GOT3 (cell line): ENCODE measurements at places on chromosomes 3 and 15.

- DNase-seq, result no peak
Measured at GRCh38 chr3:47028146-47028545, 48.7 kb downstream of the NBEAL2 start.

GRCh38 chr3:15982667-15983196 lies 185.0 kb upstream of the ANKRD28 start:
- peak; percentile 68 for DNase-seq

DNA sequence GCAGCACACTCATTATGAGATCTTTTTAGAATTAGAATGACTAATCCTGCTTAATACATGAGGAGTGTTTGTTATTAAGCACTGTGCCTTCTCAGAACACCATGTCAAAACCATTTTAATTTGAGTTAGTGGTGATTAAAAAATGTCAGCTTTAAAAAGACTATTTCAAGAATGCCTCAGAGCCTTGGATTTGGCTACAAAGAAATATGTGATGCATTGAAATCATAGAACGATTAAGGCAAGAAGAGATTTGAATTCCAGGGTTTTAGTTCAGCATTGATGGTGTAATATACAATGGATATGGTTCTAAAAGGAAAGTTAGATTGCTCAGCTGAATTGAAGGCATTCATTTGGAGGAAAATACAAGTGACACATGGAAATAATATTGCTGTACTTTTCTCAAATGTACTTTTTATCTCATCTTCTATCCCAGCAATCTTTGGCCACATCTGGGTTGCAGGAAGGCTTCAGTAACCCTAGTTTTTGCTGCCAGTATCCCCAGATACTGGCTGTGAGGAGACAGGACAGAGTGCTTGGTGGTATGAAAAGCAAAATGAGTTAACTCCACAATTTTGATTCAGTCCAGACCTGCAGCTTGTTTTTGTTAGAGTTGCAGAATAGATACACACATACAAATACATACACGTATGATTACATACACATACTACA lies 303.8 kb downstream of the CLSTN2 start:
- DNase-seq, result no peak

- DNase-seq, result no peak
Measured at GRCh38 chr3:80526153-80526552, 758.4 kb upstream of the ROBO1 start.

GRCh38 chr15:72202302-72202701 lies 4.7 kb upstream of the GRAMD2A start:
- DNase-seq, result no peak

DNA sequence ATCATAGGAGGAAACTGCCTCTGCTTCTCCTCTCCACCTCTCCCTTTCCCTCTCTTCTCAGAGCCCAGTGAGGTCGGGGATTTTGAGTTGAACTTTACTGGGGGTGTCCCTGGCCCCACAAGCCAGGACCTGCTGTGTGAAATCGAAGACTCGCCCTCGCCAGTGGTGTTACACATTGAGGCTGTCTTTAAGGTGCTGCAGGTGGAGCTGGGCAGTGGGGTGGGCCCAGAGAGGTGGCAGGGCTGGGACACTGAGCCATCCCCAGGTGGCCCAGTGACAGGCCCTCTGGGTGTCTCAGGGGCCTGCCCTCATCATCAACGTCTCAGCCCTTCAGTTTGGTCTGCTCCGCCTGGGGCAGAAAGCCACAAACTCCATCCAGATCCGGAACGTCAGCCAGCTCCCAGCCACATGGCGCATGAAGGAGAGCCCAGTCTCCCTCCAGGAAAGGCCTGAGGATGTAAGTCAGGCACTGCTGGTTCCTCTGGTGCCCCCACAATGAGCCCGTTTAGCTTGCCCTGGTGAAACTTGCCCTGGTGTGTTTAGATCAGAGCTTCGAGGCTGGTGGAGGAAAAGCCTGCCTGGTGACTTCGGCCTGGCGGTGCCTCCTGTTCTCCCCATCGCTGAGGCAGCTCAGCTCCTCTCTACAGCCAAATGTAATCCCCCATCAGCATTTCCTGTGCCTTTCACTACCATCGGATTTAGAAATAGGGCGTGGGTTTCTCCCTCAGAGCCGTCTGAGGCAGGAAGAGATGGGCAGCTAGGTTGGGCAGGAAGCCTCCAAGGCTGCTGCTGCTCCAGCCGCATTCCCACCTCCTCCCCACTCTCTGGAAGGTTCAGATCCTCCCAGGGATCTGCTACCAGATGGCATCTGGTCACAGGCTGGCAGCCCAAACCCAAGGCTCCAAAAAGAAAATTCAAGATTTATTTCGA lies 39.2 kb downstream of the ACAA1 start:
- DNase-seq, result no peak

GRCh38 chr15:45914425-45914824 lies 279.6 kb downstream of the SQOR start:
- DNase-seq, result no peak

DNA sequence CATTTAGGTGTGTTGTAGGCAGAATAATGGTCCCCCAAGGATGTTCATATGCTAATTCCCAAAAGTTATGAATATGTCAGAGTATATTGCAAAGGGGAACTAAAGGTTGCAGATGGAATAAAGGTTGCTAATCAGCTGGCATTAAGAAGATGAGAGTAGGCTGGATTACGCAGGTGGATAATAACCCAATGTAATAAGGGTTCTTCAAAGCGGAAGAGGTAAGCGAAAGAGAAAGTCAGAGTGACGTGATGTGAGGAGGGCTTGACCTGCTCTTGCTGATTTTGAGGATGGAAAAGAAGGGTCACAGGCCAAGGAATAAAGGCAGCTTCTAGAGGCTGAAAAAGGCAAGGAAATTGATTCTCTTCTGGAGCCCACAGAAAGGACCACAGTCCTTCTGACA lies 104.0 kb downstream of the STRIT1 start:
- no peak for DNase-seq

GRCh38 chr3:157931517-157931916 lies 174.7 kb downstream of the SHOX2 start:
- no peak for DNase-seq

GRCh38 chr3:53065841-53066480 lies 20.1 kb upstream of the SFMBT1 start:
- DNase-seq, result no peak

DNA sequence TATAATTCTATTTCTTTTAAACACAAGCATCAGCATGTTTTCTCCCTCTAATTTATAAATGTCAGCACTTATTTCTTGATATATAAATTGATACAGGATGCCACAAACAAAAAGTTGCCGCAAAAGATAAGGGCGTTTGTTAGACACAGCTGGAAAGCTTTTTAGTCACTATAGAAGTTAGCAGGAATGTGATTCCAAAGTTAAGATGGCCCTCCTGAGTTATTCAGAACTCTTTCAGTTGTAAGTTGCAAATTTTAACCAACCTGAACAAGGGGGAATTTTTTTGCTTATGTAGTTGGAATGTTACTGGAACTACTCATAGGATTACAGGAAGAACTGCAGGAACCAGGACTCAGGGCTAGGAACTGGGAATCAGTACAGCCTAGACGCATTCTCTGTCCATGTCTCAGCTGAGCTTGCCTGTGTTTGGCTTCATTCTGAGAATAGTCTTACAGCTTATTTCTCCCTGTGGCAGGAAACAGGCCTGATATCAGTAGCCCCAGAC lies 166.3 kb downstream of the VGLL4 start:
- DNase-seq, result no peak

DNA sequence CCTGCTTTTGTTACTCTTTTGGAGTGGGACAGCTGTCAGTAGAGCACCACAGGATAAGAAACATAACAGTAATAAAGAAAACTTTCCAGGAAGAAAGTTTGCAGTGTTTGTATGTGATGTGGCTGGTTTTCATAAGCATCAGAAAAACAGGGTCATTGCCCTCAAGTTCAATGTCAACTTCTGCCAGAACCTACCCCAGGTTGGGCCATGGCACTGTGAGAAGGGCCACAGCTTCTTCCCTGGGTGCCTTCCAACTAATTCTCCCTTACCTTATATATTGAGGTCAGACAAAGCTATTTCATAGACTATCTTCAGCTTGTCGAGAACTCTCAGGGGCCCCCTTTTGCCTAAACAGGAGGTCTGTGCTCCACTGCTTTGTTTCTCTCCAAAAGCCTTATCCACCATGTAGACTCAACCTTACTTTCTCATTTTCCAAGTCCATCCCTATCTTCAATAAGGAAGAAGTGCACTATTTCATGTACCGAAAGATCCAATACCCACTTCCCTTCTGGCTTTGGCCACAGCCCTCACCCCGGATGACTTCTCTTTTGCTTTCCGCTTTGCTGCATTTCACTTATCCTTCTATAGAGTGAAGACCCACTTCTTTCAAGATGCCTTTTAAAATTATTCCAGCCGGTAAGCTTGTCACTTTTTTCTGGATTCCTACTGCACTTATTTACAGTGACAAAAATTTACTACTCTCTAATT lies 38.2 kb upstream of the PLCL2 start:
- DNase-seq, result no peak

GRCh38 chr3:24854748-24855147 lies 360.1 kb upstream of the THRB start:
- no peak for DNase-seq

DNA sequence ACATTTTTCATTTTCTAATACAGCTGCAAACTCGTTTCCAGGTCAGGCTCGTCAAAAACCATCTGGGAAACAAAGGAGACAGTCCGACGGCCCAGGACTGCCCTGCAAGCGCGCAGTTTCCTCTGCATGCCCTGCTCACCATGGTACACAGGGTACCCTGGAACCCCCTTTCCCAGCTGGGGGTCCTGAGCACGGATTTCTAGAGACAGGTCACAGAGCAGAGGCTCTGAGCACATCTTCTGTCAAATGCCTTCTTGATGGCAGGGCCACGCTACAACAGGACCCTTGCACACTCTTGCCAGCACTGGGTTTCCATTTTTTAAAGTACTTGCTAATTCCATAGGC lies 8.1 kb downstream of the ZXDC start:
- no peak for DNase-seq

DNA sequence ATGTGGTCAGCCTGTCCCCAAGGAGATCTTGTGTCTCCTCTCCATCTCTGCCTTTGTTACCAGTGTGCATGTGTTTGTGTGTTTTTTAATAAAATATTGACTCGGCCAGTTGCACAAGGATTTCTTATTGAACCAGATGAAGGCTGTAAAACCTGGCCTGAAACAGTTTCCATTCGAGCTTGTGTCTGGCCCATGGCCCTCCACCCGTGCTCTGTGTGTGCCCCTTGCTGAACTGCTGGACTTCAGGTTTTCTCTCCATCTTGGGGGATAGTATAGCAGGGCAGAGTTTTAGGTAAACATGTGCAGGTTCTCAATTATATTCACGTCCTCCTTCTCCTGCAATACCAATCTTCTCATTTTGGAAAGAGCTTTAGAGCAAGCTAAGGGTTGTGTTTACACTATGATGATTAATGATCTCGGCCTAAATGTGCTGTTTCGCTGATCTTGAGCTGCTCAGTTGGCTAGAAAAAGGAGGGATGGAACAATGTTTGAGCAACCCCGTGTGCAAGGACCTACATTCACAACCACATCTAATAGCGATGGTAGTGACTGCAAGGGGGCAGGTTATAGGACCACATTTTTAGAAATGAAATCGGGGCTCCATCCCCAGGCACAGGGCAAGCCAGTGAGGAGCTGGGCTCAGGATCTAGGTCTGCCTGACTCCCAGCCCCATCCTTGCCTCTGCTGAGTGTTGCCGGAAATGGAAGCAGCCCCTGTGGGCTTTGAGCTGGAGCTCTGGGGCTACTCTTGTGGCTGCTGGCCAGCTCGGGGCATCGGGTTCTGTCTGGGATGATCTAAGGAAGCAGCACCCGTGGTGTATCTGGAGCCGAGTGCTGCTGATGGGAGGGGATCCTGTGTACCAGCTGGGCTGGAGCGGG lies 47.7 kb downstream of the CMTM6 start:
- DNase-seq, result no peak

DNA sequence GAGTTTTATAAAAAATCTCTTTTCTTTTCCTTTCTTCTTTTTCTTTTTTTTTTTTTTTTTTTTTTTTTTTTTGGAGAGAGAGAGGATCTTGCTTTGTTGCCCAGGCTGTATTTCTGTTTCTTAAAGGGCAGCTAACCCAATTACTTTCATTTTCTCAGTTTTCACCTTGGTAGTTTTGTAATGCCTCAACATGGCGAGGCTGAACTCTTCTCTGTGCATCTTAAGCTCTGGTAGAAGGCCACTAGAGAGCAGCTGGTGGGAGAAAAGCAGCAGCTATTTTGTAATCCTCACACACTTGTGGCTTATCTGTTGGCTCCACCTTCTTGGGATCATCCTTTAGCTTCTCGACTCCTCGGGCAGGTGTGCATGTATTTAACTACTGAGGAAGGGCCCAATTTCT lies 152.2 kb upstream of the MEIS2 start:
- DNase-seq, result no peak

- no peak for DNase-seq
Measured at GRCh38 chr3:72897758-72898007, 9.8 kb downstream of the GXYLT2 start.

GRCh38 chr3:121223116-121223515 lies 315.1 kb downstream of the STXBP5L start:
- DNase-seq, result no peak

DNA sequence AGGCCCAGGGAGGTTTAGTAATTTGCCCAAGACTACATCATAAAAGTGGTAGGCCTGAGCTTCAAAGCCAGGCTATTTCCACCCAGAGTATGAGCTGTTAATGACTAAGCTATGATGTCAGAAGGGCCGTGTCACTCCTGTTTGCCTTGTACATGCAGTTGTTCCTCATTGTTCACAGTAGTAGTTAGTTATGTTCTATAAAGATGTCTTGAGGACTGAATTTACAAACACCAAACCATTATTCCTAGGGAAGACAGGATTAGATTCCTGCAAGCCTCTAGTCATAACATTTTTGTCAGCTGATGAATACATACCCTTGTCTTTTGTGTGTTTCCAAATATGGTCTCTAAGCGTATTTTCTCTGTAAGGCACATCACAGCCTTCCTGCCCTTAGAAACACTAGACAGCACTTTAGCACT lies 20.9 kb upstream of the LARS2 start:
- DNase-seq, result no peak

- no peak for DNase-seq
Measured at GRCh38 chr3:173685456-173685855, 287.9 kb downstream of the NLGN1 start.

GRCh38 chr3:107705046-107705445 lies 182.3 kb downstream of the BBX start:
- no peak for DNase-seq

DNA sequence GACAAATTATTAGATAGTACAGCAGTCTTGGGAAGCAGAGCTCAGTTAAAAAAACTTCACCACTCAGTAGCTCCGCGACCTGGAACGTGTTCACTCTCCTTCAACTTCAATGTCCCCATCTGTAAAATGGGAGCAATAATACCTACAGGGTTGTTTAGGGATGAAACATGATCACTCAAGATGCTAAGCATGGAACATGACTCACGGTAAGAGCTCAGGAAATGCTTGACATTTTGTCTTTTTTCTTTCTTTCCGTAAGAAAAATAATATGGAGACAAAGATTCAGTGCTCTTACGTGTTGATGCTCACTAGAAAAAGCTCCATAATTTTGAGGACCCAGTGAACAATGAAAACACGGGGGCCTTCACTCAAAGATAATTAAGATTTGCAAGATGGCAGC lies 606.7 kb upstream of the MDFIC2 start:
- no peak for DNase-seq

GRCh38 chr3:24069045-24069444 lies 124.0 kb downstream of the NR1D2 start:
- no peak for DNase-seq
